Activated gamma-delta T cell (primary cell): ENCODE measurements at places on chromosomes 2 and 18.

DNA sequence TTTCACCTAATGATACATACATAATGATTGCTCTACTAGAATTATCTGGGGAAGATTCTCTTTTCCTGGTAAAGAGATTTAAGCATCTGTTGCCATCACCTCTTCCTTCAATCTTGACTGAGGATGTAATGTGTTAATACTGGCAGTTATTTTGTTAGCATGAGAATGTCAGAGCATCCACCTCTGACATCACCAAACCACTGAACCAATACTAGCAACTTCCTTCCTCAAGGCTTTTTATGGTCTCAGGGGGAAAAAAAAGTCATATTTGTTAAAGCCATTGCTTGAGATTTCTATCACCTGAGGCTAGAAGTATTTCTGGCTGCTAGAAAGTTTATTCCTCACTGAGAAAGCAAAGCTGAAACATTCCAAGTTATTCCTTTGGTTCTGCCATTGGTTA is 48.5 kb downstream of the DSEL start:
- no peak for DNase-seq

DNA sequence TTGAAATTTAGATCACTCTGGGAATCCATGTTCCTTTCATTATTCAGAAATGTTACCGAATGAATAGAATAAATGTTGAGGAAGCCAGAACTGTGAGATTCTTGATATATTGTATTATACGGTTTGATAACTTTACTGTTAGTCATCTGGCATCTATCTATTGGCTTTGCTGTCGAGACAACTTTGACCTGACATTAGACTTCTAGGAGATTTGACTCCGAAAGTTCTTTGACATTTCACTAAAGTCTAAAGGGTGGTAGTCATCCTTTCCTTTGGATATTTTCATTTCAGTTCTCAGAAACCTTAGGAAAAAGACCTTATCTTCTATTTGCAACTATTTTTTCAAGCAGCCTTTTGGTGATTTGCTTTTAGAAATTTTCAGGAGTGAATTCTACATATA is 1.9 kb downstream of the BMPR2 start:
- DNase-seq, result no peak

- DNase-seq, result no peak
Observed at GRCh38 chr2:168894101-168894500, 3.9 kb upstream of the SPC25 start.

DNA sequence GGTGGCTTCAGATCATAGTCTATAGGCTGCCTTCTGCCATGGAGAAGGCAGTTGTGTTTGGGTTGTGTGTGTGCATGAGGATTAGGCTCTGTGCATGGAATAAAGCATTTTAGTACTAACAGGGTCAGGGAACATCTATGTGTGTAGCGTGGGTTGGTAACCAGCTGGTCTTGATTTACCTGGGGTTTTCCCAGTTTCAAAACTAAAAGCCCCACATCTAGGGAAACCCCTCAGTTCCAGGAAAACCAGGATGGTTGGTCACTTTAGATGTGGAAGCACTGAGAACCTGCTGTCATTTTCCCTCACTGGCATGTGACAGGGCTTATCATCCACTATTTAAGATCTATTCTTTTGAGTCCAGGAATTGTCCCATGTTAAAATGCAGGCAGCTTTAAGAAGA is 116.3 kb downstream of the POLE4 start:
- DNase-seq, result no peak

GRCh38 chr2:29455200-29455860 is 340.1 kb downstream of the CLIP4 start:
- no peak for DNase-seq

GRCh38 chr18:48409591-48410094 is 460 bp upstream of the ZBTB7C start:
- DNase-seq, result no peak
